GM13976 (cell line): ENCODE measurements at places on chromosomes 1 and 21.

- DNase-seq = no peak
These were observed 63.6 kb downstream of the NEK7 start for GRCh38 chr1:198220428-198220827.

DNA sequence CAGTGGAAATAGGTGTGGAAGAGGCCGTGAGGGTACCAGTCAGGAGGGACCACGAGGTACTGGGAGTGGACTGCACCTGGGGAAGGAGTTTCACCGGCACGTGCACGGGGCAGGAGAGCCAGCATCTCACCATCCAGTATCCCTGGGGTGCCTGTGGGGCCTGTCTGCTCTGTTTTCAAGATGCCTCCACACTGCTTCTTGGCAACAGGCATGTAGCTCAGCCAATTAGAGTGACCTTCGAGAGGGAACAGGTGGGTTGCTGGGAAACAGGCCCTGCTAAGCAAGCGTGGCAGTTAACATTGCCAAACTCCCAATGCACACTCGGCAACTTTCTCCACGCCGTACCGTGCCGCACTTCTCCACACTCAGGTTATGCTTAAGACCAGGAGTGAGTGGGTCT is 17.7 kb downstream of the KCNC4 start:
- no peak for DNase-seq

DNA sequence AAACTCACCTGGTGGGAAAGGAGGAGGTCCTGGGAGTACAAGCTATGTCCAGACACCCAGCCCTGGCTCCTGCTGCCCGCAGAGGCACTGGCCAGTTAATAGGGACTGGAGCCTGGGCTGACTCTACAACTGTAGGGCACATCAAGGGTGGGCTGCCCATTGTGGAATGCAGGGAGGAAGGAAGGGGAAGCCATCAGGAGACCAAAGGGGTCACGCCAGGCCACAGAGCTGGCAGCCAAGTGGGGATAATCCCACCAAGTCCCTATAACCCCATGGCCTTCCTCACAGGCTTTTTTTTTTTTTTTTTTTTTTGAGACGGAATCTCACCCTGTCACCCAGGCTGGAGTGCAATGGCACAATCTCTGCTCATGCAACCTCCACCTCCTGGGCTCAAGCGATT is 14.7 kb downstream of the TMEM53 start:
- DNase-seq = no peak

- DNase-seq = no peak
These were observed 1.6 kb upstream of the PDXK start for GRCh38 chr21:43717166-43717853.

DNA sequence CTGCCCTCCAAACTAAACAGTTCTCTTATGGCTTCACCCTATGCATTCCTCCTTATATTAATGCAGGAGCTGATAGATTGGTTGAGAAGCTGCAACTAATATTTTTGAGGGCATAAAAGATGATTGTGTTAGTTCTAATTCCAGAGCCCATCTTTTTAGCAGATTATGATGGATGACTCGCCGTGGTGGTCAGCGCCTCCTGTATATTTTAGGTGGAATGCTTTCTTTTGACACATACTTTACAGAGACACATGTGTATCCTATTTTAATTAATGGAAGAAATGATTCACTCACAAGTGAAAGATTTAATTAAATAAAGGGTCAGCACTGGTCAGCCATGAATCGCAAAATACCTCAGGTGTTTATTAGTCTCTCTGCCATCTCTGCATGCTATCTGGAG is 120.7 kb downstream of the TM2D1 start:
- DNase-seq = no peak

GRCh38 chr21:39715804-39716397 is 29.1 kb upstream of the IGSF5 start:
- peak; percentile 16 for DNase-seq

DNA sequence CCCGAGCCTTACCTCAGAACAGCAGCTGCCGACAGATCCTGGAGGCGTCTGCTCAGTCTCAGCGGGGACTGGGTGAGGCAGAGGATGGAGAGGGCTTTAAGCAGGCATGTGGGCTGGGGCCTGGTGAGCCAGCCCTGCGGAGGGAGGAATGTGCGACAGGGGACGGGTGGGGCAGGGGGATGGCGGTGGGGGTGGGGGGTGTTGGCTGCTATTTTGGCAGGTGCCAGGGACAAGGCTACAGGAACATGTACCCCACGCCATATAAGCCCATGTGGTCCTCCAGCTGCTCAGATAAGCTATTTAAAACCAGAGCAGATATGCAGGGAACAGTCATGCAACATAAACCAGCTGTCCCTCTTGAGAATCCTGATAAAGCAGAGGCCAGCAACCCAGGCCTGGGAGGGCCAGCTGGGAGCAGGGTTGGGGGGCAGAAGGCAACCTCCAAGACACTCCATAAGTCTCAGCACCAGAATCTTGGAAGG is at the start of gene TNNT2:
TSS of gene TNNT2 (minus strand) at position 70 of the 482 bp plus-strand sequence. CDS start 4,426 bp downstream, outside the sequence.
- no peak for DNase-seq

- no peak for DNase-seq
These were observed 35.6 kb upstream of the TADA1 start for GRCh38 chr1:166911624-166912023.

- DNase-seq = no peak
These were observed 256.9 kb upstream of the DUSP10 start for GRCh38 chr1:221998781-221999180.

DNA sequence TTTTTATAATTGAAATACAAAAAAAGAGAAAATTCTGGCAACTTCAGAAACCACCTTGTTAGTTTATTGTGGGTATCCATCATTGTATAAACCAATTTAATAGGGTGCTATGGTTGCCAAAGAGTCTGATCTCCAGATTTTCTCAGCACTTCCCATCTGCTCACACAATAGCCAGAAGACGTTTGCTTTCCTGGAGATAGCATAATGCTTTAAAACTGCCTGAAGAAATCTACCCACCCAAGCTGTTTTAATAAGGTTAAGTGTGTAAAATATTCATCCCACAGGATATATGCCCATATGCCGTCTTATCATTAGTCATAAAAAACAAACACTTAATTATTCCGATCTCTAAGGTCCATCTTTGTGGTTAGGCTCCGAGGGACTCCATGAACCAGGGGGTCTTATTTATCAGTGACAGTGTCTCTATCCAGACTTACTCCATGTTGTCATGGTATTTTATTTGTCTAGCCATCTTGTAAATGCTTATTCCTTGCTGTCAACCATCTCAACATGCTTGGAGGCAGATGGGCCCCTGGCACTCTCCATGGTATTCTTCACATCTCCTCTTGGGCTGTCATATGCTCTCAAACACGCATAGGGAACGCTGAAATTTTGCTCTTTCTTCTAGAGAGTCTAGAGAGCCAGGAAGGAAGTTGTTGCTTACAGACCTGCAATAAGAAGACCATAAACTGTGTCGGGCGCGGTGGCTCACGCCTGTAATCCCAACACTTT is 58.5 kb downstream of the MAP10 start:
- DNase-seq = no peak

DNA sequence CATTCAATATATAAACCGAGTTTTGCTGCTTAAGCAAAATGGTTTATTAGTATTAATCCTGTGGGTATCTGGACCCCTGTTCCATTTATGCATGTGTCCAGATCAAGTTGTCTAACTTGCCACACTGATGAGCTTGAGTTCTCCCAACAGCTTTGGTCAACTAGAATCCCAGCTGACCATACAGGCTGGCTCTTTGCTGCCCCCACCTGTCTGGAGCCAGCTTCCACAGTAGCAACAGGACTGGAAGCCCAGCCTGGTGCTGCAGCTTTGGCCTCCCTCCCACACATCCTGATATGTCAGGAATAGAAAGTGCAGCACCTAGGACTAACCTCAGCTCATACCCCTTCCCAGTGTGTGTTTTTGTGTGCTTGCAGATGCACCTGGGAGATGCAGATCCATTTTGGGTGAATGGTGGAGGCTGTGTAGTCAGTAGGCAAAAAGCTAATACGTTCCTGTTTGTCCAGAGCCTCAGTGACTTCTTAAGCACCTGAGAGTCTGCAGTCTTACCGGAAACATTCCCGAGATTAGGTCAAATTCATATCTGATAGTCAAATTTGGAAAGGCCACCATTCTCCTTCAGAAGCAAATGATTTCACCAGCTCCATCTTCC is 40.9 kb upstream of the BEND5 start:
- peak; percentile 37 for DNase-seq

DNA sequence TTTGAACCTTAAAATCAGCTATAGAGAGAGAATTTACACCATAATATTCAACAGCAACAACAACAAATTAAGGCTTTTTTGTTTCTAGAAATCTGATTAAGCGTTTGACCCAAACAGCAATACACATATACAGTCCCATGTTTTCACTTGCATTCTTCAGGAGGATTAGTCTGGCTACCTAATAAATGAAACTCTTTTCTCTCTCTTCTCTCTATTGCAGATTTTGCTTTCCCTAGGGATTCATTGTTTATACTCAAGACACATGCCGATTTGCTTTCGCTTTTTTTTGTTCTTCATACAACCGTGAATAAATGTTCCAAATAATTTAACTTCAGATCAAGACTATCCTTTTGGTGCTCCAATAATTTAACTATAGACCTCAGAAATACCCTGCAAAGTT is 162.4 kb upstream of the PTBP2 start:
- no peak for DNase-seq

- peak; percentile 62 for DNase-seq
These were observed 52.6 kb upstream of the RBM15 start for GRCh38 chr1:110286564-110286963.

DNA sequence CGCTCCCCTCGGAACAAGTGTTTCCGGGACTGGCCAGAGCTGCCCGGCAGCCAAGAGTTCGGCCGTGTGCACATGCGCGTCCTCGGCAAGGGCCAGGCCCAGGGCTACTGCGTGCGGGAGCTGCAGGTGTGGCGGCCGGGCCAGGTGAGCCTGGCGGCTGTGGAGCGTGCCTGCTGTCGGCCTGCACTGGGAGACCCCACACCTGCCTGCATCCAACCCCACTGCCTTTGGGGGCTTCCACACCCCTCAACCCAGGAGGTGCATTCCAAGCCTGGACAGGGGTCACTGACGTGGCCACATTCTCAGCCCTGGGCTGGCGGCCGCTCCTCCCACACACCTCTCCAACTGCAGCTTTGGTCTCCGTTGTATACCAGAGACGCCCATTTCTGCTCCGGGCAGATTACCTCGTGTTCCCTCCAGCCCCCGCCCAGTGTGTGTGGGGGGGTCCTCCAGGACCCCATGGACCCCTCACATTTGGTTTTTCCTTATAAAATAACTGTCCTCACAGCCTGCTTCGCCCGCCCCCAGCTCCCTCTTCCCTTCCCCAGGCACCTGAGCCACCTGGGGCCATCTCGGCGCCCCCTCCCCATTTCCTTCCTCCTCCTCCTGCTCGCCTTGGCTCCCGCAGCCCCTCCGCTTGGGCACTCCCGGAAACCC is 6.1 kb downstream of the RNF223 start:
- DNase-seq = no peak

DNA sequence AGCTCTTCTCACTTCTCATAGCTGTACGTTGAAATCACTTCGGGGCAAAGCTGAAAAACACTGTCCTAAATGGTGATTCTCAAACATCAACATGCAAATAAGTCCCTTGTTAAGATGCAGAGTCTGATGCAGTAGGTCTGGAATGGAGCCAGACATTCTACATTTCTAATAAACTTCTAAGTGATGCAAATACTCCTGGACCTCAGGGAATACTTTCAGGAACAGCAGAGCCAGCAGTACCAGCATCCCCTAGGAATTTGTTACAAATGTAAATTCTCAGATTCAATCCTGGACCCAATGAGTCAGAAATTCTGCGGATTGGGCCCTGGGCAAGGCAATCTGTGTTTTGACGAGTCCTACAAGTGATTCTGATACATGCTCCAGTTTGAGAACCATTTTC is 152.3 kb downstream of the PCNX2 start:
- DNase-seq = no peak

- no peak for DNase-seq
These were observed 34.5 kb upstream of the C21orf91 start for GRCh38 chr21:17853393-17854275.

- no peak for DNase-seq
These were observed 106.7 kb upstream of the C21orf91 start for GRCh38 chr21:17925899-17926298.

GRCh38 chr1:161738627-161739287 is 10.8 kb upstream of the DUSP12 start:
- no peak for DNase-seq

GRCh38 chr21:28798798-28799197 is 193.9 kb downstream of the LTN1 start:
- DNase-seq = no peak

- DNase-seq = no peak
These were observed 23.6 kb downstream of the COL6A2 start for GRCh38 chr21:46121286-46122221.

DNA sequence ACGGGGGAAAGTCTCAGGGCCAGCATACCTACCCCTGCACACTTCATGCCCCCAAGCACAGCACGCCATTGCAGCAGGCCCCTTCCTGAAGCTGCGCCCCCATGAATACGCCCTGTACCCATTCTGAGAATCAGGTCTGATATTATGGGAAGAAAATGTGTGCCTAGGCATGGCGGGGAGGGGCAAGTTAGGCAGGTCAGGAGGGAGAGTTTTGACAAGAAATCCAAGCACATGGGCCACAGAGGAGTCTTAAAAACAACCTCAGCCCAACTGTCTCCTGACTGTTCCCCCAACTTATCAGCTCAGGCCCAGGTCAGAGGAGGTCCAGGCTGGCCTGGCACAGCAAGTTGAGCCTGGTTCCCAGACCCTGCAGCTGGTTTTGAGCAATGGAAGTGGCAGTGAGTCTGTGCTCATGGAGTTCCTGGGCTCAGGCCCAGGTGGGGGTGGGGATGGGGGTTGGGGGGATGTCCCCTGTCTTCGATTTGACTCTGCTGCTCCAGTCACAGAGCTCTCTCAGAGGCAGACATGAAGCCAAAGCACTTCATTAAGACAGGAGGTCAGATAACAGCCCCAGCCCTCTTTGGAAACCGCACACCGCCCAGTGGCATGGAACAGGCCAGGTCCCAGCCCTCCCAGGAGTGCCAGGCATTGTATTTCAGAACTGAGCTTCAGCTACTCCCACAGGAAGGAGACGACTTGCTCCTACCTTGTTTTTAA is 20.6 kb upstream of the BCAR3 start:
- peak; percentile 63 for DNase-seq

DNA sequence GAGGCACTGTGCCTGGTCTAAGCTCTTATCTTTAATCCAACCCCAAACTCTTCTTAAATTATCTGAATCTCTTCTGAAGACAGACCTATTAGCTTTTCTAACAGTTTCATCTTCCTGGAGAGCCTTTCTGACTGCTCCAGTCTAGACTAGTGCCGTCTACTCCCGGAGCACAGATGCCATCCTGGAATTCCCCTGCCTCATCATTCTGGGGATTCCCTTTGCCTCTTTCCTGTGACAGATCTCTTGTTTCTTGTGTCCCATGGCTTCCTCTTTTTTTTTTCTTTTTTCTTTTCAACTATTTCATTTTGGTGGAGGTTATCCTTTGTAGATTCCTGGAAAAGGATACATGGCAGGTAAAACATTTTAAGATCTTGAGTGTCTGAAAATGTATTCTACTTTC is 11.7 kb downstream of the SEMA4A start:
- peak; percentile 29 for DNase-seq
